ENCODE measurements at places on chromosomes 12 and 14.

GRCh38 chr12:89472508-89472907 lies 52.1 kb downstream of the GALNT4 start:
- DNase-seq, result no peak

DNA sequence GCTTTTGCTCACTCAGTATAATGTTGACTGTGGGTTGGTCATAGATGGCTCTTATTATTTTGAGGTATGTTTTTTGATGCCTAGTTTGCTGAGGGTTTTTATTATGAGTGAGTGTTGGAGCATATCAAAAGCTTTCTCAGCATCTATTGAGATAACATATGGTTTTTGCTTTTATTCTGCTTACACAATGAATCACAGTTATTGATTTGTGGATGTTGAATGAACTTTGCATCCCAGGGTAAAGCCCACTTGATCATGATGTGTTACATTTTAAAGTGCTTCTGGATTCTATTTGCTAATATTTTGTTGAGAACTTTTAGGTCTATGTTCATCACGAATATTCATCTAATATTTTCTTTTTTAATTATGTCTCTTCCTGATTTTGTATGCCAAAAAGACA lies 1260.3 kb downstream of the TMEM121 start:
- no peak for DNase-seq

DNA sequence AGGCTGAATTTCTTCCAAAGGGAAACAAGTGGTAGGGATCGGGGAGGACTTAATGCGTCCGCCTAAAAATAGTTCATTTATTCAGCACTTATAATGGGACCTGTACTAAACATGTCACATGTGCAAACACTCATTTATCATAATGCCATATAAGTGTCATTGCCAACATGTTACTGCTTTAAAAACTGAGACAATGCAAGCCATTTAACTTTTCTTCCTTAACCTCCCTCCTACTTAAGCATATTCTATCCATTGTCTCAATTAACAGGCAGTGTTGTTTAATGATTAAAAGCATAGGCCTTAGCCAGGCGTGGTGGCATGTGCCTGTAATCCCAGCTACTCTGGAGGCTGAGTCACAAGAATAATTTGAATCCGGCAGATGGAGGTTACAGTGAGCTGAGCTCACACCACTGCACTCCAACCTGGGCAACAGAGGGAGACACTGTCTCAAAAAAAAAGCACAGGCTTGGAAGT lies 13.5 kb upstream of the SCFD1 start:
- DNase-seq, result no peak

- no peak for DNase-seq
Measured at GRCh38 chr14:94738097-94738496, 31.8 kb downstream of the GSC start.

- no peak for DNase-seq
Measured at GRCh38 chr14:57797160-57797559, 68.7 kb downstream of the SLC35F4 start.

DNA sequence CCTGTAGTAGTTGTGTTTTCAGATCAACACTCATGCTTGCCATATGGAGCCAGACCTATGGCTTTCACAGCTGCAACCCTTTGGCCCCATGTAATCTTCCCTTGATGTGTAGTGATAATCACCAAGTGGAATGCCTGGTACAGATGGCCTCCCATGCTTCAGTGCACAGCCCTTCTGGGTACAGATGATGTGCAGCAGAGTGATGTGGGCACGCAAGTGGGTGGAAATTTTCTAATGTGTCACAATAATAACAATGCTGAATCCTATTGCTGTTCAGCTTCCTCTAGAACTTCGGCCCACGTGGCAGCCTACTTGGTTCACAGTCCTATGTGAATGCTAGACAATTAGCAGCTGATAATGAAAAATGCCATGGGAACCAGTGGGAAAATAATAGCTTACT lies 188.1 kb downstream of the SNAPC1 start:
- no peak for DNase-seq

DNA sequence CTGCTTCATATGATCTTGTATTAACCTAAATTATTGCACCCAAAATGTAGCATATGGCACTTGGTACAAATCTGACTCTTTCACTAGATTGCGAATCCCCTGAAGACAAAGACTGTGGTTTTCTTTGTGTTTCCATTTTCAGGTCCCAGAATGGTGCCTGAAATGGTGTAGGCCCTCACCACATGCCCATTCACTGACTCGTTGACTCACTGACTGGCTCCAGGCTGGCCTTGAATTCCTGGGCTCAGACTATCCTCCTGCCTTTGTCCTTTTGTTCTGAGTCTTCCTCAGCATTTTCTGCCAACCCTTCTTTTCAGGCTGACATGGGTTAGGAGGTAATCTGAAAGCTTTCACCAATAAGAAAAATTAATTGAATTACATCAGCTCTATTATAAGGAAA lies 368.7 kb upstream of the GARIN6 start:
- no peak for DNase-seq

DNA sequence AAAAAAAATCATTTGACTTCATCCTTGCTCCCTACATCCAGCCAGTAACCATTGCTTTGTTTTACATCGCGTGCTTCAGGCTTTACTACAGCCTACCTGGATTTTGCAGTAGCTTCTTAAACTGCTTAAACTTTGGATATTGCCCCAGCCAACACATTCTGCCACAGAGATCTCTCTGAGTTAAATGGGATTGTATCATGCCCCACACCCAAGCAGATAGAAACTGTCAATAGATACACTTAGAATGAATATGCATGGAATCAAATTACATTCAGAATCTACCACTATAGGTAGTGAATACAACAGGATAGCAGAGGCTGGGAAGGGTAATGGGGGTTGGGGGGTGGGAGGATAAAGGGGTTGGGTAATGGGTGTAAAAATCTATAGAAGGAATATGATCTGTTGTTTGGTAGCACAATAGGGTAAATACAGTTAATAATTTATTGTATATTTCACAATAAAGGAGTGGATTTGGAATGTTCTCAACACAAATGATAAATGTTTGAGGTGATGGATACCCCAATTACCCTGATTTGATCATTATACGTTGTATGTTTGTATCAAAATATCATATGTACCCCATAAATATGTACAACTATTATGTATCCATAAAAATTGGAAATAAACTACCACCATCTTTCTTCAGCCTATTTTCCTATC lies 2.7 kb upstream of the MYRFL start:
- no peak for DNase-seq

DNA sequence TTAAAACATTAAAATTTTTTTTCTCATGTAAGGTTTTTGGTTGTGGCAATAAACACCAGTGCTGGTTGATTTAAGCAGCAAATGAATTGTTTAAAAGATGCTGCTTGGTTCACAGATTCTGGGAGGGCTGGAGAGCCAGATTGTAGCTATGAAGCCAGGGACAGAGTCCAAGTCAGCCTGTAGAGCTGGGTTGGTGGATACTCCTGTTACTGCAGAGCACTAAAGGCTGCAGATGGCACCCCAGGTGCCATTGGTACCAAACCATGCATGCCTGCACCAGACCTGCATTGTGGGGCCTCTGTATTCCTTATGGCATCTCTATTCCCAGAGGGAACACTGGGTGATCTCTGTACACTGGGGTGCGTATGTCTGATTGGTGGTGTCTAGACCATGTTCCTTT lies 113.3 kb downstream of the SNAPC1 start:
- no peak for DNase-seq

DNA sequence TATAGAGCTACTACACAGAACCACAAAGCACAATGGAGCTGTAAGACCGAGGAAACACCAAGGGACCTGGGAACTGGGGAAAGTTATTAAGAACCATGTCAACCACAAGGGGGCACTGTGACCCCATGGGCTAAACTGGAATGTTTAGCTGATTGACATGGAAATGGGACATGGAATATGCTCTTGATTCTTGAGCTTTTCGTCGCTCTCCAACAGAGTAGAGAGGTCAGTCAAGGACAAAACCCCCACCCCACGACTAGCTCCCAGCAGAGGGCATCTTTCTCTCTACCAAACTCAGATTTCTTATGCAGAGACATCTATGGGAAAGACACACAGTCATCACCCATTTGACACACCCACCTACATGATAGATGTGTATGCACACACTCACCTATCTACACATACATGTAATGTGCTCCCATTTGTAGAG lies 10.1 kb downstream of the NDRG2 start:
- DNase-seq, result peak; percentile 77

- peak; percentile 44 for DNase-seq
Measured at GRCh38 chr14:103628684-103629502, at the start of gene KLC1. Gene KLC1, plus strand, starts transcription at chr14:103629211. Its CDS starts 25,354 bp downstream, at chr14:103654565.

- no peak for DNase-seq
Measured at GRCh38 chr12:64840949-64841717, 16.7 kb downstream of the TBC1D30 start.

DNA sequence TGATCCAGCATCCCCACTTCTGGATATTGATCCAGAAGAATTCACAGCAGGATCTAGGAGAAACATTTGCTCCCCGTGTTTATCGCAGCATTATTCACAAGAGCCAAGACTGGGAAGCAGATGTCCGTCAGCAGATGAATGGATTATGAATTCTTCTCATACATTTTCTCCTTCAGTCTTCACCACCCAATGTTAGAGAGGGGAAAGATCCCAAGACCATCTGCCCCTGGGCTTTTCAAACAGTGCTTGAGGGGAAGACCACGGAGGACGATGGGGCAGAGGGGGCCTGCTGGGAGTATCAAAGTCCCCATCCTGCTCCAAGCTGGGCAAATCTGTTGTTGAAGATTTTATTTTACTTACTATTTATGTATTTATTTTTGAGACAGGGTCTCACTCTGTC lies 41.1 kb downstream of the SERPINA3 start:
- no peak for DNase-seq

DNA sequence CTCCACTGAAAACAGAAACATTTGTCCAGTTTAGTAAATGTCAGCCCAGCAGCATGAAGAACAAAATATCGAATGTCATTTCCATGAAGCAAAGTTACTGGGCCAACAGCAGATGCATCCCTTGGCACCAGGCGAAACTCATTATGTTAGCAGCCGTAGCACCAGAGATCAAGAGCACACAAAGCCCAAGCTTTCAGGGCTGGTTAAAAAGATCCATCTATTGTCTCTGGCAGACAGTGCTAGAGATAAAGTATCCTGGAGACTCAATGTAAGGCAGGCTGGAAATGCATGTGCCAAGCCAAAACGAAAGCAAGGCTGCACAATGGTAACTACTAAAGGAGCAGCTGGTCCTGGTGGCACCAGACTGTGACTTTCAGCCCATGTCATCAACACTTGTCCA lies 120.3 kb upstream of the PLEKHG7 start:
- peak; percentile 18 for DNase-seq

DNA sequence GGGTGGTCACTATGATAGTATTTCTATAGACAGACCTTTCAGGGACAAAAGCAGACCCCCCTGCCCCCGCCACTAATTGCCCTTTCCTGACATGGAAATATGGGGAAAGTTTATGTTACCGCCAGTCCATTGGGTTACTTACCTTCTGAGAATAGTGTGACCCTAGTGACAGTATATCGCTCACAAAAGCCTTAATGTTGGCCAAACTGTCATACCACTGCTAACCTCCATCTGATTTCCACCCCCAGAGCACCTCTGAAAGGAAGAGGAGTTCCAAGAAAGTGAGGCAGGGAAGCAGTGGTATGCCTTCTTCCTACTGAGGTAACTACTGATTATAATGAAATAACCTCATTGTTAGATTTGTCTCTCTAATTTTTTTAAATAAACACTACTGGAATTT lies 67.5 kb upstream of the CCDC91 start:
- no peak for DNase-seq

- DNase-seq, result no peak
Measured at GRCh38 chr12:88957358-88957757, 377.1 kb upstream of the KITLG start.

GRCh38 chr12:8696442-8697090 lies 1.2 kb upstream of the RIMKLB start:
- DNase-seq, result peak; percentile 51

DNA sequence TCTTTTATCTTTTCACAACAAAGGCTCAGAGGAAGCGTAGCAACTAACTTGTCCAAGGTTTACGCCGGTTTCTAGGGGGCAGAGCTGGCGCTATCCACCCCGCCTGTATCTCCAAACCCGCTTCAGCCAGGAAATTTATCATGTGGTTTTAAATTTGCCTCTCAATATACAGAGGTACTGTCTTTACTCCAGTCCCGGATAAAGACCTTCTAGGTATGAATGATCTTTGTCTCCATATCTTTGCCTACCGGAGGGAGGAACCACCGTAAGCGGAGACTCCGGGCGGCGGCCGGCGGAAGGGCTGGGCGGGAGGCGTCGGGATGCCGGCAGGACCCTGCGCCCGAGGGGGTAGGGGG lies 693 bp upstream of the RIMKLB start:
- peak; percentile 60 for DNase-seq

DNA sequence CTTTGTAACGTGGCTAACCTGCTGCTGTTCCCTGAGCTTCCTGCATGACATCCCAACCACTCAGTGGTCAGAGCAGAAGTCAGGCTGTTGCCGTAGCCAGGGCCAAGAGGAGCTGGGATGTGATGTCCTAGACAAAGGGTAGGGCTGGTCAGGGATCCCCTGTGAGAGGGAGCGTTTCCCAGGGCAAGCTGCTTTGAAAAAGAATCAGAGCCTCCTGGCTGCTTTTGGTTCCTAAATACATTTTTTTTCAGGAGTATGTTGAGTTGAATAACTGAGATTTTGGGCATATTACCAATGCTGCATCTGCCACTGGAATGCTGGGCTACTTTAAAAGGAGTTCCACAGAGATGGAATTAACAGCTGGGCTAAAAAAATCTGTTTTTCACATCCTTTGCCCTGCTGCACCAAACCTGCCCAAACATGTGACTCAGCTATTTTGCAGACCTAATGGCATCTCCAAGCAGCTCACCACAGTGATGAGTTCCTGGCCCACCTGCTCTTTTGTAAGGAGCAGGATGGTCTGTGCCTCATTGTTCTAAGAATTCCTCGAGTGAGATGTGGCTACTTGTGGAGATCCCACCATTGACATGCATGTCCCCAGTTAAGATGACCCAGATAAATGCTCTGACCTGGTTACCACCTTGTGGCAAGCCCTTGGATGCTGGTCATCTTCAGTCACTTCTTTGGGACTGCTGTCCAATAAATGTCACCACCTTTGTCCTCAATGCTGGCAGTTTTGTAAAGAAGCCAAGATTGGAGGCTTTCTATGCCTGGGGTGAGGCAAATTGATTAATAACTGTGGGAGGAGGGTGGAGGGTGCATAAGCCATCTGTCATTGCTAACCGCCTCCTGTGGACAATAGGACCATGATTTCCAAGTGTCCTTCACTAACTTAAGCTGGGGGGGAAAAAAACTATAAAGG lies 24.1 kb downstream of the ANKRD13A start:
- no peak for DNase-seq

DNA sequence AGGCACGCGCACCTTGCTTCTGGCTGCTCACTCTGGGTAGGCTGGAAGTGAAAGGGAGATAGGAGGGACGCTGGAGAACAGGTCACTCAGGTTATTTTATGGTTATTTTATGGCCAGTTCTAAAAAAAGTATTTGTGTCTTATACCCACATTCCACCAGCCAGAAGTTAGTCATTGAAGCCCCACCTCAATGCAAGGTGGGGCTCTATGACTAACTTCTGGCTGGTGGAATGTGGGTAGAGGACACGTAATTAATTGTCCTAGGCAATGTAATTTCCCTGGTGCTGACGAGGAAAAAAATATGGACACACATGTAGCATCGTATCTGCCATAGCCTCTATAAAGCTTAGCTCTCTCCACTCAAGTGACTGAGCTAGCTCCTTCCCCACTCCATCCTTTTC lies 104.9 kb downstream of the PDZRN4 start:
- no peak for DNase-seq

- DNase-seq, result no peak
Measured at GRCh38 chr14:45156067-45156466, 20.3 kb downstream of the FANCM start.

- no peak for DNase-seq
Measured at GRCh38 chr12:9725213-9725870, 7.6 kb downstream of the CLECL1 start.
